ENCODE measurements at places on chromosomes 13 and 19.

- no peak for DNase-seq
Measured at GRCh38 chr19:3849092-3849491, 19.7 kb downstream of the ZFR2 start.

DNA sequence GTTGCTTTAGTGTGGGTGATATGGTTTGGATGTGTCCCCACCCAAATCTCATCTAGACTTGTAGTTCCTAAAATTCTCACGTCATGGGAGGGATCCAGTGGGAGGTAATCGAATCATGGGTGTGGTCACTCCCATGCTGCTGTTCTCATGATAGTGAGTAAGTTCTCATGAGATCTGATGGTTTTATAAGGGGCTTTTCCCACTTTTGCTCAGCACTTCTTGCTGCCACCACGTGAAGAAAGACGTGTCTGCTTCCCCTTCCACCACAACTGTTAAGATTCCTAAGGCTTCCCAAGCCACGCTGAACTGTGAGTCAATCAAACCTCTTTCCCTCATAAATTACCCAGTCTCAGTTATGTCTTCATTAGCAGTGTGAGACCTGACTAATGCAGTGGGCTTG is 26.0 kb downstream of the OR10H4 start:
- DNase-seq = no peak

DNA sequence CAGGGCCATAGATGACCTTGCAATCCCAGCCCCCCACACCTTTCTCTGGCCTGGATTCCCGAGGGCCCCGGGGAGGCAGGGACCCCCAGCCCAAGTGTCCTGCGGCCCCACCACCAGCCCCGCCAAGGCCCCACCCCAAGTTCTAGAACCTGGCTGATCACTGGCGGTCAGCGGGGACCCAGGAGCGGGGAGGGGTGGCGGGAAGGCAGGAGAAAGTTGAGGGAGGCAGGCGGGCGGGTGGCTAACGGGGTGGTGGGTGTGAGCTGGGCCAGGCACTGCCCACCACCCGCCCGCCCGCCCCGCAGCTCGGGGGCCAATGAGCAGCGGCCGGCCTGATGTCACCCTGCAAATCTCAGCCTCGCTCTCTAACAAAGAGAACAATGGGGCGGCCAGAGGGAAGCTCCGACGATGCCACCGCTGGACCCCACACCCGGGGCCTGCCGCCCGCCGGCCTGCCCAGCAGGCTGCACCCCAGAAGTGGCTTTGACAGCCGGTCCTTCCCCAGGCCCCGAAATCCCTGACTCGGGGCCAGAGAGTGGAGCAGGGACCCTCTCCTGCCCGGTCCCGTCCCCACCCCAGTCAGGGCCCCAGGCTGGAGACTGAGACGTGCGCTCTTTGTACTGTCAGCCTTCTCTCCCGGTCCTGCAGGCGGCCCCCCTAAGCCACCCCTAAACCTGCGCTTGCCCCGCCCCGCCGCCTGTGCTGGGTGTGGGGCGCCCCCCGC is 1.6 kb downstream of the MEX3D start:
- peak; percentile 23 for DNase-seq

DNA sequence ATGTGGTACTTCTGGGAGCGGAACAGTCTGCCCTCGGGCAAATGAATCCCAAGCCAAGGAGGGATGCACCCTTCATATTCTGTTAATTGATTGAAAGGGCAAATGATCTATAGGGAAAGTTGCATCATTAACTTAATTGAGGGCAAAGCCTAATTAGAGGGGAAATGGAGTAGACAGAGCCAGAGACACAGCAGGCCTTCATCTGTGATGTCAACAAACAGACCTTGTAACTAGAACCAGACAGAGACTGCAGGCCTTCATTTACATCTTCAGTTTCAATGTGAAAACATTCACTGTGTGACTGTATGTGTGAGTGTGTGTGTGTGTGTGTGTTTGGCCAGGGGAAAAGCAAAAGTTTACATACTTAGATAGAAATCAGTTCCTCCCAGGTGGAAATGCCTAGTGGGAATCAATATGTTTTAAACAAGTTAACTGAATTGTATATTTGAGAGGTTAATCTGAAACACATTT is 126.4 kb downstream of the SPRY2 start:
- DNase-seq = no peak

GRCh38 chr19:1452802-1453524 is 3.0 kb downstream of the APC2 start:
- DNase-seq = no peak

GRCh38 chr19:28864024-28864503 is 348.9 kb downstream of the UQCRFS1 start:
- DNase-seq = peak; percentile 74

DNA sequence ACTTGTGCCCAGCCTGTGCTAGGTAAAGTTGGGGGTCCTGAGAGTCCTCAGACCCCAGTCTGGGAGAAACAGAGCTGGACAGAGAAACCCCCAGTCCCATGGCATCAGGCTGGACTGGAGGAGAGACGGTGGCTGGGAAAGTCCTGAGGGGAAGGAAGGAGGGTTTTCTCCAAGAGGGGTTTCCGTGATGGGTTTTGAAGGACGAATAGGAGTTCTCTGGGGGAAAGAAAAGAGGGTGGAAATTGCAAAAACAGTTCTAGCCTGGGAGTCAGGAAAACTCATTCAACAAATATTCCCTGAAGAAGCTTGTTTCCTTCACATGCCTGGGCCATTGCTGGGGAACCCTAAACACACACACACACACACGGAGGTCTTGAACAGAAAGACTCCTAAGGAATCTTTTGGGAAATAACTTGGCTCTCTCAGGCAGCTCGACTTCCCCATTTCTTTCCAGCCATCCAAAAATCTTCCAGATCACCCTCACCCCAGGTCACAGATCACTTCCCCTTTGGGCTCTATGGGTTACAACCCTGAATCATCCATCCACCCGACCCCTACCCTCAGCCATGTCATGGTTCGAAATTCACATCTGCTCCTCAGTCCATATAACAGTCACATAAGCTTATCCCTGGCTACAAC is 47.5 kb downstream of the COLGALT1 start:
- no peak for DNase-seq

DNA sequence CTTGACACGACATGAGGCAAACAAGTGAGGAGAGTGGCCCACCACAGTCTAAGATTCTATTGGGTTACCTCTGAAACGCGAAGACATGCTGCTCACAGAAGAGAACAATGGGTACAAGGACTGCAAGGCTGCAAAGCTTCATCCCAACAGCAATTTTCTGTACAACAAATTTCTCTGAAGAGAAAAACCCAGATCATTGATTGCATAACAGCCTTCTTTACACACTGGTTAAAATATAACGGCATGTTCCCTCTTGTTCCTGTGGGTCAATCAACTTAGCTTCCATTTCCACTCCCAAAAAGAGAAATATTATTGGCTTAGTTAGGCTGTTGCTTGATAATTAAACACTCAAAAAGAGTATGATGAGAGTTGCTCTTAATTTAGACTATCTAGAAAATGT is at the start of gene CPB2:
TSS of gene CPB2 (minus strand) at position 166 of the 400 bp plus-strand sequence. CDS start at position 142, 24 bp downstream.
- no peak for DNase-seq

DNA sequence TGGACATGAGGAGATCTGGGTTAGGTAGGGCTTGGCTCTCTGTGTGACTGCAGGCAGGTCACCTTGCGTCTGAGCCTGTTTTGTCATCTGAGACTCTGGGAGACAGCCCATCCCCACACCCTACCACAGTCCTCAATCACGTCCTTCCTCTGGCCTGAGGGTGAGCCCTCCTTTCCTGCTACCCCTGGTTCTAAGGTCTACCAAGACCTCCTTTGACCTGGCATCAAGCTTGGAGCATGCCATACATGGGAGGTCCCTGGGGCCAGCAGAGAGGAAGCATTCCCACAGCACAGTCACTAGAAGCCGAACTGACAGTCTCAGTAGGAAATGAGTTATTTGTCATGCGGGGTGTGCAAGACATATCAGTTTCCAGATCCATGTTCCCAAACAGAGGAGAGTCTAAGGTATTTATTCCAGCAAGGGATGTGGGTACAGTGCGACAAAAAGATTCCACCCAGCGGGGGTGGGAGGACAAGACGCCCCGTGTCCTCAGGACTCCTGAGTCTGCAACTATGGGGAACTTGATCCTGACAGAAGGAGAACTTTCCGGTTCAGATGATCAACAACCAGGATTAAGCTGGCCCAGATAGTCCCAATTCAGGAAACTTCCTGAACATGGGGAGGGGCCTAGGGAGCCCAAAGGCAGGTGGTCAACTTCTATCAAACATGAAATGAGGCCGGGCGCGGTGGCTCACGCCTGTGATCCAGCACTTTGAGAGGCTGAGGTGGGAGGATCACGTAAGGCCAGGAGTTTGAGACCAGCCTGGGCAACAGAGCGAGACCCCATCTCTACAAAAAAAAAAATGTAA is 9.5 kb downstream of the ARRDC2 start:
- no peak for DNase-seq

DNA sequence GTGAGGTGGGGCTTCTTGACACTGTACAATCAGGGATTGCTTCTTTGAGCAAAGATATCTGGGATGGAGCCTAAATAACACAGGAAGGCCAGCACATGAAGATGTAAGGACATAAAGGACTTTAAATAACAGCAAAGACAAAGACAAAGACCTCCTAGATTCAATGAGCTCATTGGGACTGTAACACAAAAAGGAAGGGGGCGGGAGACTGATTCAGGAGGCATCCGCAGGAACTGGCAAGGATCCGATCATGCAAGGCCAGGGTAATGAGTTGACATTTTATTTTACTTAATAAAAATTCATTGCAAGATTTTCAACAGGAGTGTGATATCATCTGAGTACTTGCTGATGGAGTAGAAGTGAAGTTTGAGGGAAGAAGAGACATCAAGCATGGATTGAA is 121.5 kb downstream of the LHFPL6 start:
- no peak for DNase-seq

- DNase-seq = no peak
Measured at GRCh38 chr13:102020611-102021216, 381.1 kb downstream of the FGF14 start.

- DNase-seq = no peak
Measured at GRCh38 chr19:42121656-42122069, 10.6 kb downstream of the POU2F2 start.

DNA sequence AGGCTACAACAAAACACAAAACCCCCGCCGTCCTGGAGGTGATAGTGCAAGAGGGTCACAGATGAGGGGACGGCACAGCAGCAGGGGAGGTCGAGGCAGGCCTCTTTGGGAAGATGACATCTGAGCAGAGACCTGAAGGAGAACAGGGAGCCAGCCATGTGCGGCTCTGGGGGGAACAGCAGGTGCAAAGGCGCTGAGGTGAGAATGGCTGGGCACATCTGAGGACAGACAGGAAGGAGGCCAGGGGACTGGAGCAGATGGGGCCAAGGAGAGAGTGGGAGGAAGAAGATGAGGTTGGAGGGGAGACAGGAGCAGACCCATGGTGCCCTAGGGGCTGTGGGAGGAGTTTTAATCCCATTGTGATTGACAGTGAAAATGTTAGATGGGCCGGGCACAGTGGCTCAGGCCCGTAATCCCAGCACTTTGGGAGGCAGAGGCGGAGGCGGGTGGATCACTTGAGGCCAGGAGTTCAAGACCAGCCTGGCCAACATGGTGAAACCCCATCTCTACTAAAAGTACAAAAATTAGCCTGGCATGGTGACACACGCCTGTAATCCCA is 1.8 kb upstream of the CKM start:
- DNase-seq = no peak

DNA sequence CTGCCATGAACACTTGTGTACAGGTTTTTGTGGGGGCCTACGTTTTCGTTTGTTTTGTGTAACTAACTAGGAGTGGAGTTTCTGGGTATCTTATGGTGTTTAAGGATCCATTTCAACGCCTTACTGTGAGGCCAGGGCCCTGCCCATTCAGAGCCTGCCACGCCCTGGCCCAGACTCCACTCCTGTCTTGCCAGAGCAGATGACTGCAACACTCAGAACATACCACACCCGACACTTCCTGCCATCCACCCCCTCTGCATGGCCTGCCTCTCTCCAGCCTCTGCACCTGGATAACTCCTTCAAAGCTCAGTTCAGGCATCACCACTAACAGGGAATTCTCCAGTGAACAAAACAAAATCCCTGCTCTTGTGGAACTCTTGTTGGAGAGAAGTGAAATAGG is 43.2 kb downstream of the RGCC start:
- no peak for DNase-seq

GRCh38 chr13:47415048-47415447 is 518.2 kb upstream of the HTR2A start:
- DNase-seq = no peak

- DNase-seq = peak; percentile 78
Measured at GRCh38 chr19:32691291-32691951, at the start of gene NUDT19. Gene NUDT19, plus strand, starts transcription at chr19:32691821. Its CDS starts 140 bp downstream, at chr19:32691961.

DNA sequence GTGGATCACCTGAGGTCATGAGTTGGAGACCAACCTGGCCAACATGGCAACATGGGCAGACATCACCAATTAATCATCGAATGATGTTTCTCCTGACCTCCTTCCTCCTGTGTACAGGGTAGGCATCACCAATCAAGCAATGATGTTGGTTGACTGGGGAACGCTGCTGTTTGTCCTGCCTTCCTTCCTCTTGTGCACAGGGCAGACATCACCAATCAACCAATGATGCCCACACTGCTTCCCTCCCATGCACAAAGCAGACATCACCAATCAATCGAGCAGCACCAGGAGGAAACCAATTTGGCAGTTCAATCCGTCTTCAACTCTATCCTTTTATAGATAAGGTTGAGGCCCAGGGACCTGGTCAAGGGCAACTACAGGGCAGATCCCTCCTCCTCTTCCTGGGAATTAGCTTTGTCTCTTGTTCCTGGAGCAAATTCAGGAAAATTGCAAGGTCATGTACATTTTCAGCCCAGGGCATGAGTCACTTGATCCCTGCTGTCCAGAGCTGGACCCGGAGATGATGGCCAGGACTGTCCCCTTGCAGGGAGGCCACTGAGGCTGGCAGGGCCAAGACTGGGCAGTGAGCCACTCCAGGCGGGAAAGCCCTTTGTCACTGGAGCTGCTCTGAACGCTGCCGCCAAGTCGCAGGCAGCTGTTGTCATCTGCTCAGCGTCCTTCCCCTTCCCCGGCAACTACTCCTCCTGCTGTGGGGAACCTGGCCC is 5.3 kb upstream of the CSNK1G2 start:
- DNase-seq = peak; percentile 50

- DNase-seq = no peak
Measured at GRCh38 chr19:51750400-51751094, 1.1 kb downstream of the FPR1 start.

DNA sequence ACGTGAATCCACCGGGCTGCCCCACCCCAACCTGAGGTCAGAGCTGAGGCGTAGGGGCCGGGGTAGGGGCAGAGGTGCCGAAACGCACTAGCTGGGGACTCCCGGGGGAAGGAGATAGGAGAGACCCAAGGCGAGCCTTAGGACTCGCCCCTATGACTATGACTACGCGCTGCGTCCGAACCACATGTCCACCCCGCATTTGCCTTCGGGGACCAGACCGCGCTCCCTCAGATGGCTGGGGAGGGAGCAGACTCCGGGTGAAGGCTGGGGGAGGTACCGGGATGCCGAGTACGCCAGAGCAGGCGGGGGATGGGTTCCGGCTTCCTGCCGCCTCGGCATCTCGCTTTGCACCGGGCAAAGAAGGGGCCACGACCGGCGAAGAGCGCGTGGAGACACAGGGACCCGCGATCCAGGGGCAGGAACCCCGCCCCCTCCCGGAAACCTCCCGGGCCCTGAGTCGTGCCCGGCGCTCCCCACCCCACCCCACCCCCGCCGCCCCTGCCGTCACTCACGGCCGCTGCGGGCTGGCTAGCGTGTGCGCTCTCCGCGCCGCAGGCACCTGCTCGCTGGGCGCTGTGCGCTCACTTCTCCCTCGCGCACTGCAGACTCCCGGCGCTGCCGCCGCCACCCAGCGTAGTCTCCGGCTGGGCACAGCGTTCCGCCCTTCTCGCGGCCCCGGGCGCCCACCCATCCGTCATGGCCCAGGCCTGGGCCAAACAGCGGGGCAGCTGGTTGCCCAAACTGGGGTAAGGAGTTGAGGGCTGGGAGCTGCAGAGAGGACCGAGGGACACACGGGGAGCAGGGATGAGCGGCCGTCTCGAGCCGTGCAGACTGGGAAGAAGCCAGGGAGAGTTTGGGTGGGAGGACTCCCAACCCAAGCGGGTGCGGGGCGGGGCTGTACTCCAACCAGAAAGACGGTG is 622 bp upstream of the VSTM2B start:
- DNase-seq = no peak
